Aorta (tissue), 5 donors: ENCODE measurements at places on chromosomes 13 and 19. TPM values are rescaled to one million over a fixed set of nuclear protein-coding genes. Genes with fewer than 3 reads are reported as not detected.

DNA sequence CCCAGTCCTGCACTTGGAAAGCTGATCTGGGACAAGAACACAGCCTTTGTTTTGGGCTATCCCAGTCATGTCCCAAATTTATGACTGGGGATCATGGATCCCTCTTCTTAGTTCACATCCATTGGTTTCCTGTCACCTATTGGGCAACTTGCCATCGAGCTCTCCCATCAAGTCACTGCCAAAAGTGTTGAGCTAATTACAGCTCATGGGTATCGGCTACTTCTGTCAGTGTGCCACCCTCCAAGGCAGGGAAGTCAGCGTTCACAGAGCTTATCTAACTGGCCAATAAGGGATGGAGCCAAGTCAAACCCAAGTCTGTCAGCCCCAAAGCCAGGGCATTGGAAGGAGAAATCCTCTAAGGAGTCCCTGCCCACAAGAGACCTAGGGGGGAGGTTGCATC lies 53.2 kb upstream of the KATNAL1 start:
- H3K27ac ChIP-seq = no peak overlapping the region
- no peak for DNase-seq
- H3K4me3 ChIP-seq = no peak overlapping the region
- no peaks in the 10 kb centered on the region for H3K27me3 ChIP-seq

- H3K4me1 ChIP-seq = no peaks in the 10 kb centered on the region
- H3K27me3 ChIP-seq = no peaks in the 10 kb centered on the region
- DNase-seq = no peak
- H3K27ac ChIP-seq = no peak overlapping the region
- H3K4me3 ChIP-seq = no peak overlapping the region
- H3K36me3 ChIP-seq = no peaks in the 10 kb centered on the region
These were observed 362.4 kb downstream of the KCTD12 start for GRCh38 chr13:76523740-76524340.

DNA sequence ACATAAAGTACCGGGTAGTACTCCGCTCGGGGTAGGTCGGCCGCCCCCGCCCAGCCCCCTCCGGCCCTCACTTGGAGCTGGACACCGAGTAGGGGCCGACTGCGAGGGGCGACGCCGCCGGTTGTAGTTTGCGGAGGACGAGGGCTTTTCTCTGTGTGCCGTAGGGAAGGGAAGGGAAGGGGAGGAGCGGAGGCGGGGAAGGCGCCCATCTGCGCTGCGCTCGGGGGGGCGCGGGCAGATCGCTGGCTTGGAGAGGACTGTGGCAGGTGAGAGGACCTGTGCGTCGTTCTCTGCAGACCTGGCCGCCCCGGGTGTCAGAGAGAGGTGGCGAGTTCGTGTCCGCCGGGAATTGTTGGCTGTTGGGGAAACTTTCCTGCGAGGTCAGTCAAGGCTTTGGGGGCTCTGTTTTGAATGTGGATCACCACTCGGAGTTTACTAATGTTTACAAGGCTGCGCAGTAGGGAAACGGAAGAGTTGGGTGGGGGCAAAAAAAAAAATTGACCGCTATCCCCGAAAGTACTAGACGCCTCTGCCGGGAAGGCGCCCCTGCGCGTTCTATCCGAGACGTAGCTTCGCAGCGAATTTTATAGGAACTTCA lies 1.4 kb downstream of the ING1 start:
- peak; percentile 76 for DNase-seq
- H3K27me3 ChIP-seq = no peaks in the 10 kb centered on the region

DCT gene
- 0.29 TPM for total RNA-seq

GRCh38 chr13:93260591-93260990 lies 34.0 kb downstream of the GPC6 start:
- no peaks in the 10 kb centered on the region for H3K4me1 ChIP-seq

DNA sequence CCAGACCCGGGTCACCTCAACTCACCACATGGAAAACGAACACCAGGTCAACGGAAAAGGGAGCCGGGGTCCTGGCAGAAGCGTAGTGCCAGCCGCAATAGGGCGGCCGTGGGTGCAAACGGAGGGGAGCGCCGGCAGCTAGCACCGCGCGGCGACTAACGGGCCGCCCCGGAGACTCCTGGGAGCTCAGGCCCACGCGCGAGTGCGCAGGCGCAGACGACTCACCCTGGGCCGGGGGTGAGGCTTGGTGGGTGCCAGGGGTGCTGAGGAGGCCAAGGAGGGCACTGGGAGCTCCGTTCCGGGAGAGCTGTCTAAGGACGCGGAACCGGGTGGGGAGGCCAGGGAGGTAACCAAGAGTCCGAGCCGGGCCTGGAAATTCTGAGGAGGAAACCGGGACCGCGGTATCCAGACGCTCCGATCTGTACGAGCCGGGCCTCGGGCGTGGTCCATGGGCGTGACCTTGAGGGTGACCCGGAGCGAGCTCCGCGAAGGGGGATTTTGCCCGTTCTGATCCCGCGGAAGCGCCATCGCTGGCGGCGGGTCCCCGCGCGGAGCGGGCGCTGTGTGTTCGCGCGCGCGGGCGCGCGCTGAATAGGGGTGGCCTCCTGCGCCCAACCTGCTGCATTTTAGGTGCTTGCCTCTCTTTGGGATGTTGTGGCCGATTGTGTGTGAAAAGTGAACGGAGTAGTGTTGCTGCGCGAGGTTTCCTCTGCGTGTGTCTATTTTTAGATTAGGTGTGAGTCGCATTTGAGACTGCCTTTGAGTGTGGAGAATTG lies at the start of gene ZNF382:
Gene ZNF382, plus strand, starts transcription at position 213 of the 776 bp plus-strand sequence. CDS start 4,602 bp downstream, outside the sequence.
- peak within 1 kb of the TSS; percentile 62 for H3K27ac ChIP-seq
- H3K4me1 ChIP-seq = no peaks in the 10 kb centered on the region
- DNase-seq = peak; percentile 92
- H3K36me3 ChIP-seq = peaks cover 2% of the 10 kb centered on the region
- no peaks in the 10 kb centered on the region for H3K27me3 ChIP-seq
- peak within 1 kb of the TSS; percentile 59 for H3K4me3 ChIP-seq

- no peaks in the 10 kb centered on the region for H3K4me1 ChIP-seq
- H3K36me3 ChIP-seq = no peaks in the 10 kb centered on the region
- H3K4me3 ChIP-seq = no peak overlapping the region
- no peaks in the 10 kb centered on the region for H3K27me3 ChIP-seq
These were observed 9.6 kb downstream of the FEM1A start for GRCh38 chr19:4801085-4801619.

LIG4 gene
- 12.7 TPM for total RNA-seq

DNA sequence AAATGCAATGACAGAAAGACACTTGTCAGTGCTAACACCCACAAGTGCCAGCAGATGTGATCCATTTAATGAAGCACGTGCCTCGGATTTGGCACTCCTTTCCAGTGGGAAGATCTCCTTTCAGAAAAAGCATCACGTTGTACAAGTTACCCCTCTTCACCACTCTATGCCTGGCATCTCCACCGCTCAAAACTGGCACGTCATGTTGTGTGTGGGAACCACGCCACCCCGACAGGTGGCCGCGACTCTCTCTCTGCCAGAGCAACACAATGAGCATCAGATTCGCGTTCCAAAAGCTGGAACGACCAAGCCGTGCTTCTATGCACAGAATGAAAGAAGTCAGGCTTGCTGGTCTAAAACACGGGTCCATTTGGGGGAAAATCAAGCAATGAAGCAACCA lies 24.3 kb downstream of the TMTC4 start:
- no peaks in the 10 kb centered on the region for H3K4me1 ChIP-seq
- no peaks in the 10 kb centered on the region for H3K36me3 ChIP-seq
- H3K27ac ChIP-seq = no peak overlapping the region

GRCh38 chr13:73225990-73226389 lies 167.2 kb downstream of the KLF5 start:
- H3K4me1 ChIP-seq = no peaks in the 10 kb centered on the region
- H3K36me3 ChIP-seq = no peaks in the 10 kb centered on the region
- no peaks in the 10 kb centered on the region for H3K27me3 ChIP-seq
- H3K27ac ChIP-seq = no peak overlapping the region

GRCh38 chr13:46683676-46684260 lies 113.2 kb downstream of the ESD start:
- DNase-seq = no peak
- peaks cover 2% of the 10 kb centered on the region for H3K4me1 ChIP-seq
- no peaks in the 10 kb centered on the region for H3K27me3 ChIP-seq
- no peak overlapping the region for H3K27ac ChIP-seq

DNA sequence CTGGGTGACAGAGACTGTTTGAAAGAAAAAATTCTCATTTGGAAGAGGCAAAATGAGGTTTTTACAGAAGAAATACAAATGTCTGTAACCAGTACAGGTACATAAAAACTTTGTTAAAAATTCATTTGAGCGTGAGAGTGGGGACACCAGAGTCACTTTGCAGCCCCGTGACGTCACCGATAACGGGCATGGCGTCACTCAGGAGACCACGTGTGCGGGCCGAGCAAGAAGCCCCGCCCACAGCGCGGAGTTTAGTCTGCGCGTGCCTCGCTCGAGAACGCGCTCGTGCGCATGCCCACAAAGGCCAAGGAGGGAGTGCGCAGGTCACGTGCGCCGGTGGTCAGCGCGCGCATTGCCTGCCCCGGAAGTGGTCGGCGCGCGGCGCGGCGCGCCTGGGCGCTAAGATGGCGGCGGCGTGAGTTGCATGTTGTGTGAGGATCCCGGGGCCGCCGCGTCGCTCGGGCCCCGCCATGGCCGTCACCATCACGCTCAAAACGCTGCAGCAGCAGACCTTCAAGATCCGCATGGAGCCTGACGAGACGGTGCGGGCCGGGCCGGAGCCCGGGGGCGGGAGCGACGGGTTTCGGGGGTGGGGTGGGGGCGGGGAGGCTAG lies at the start of gene RAD23A:
Gene RAD23A, plus strand, starts transcription at position 384 of the 613 bp plus-strand sequence. Its CDS starts 87 bp downstream, at position 471.
- no peaks in the 10 kb centered on the region for H3K4me1 ChIP-seq
- H3K4me3 ChIP-seq = peak within 1 kb of the TSS; percentile 91
- H3K36me3 ChIP-seq = peaks cover 17% of the 10 kb centered on the region
- H3K27ac ChIP-seq = peak within 1 kb of the TSS; percentile 68

STK11 gene
- total RNA-seq = 39.4 TPM

ZSCAN22 gene
- total RNA-seq = 3.1 TPM

DNA sequence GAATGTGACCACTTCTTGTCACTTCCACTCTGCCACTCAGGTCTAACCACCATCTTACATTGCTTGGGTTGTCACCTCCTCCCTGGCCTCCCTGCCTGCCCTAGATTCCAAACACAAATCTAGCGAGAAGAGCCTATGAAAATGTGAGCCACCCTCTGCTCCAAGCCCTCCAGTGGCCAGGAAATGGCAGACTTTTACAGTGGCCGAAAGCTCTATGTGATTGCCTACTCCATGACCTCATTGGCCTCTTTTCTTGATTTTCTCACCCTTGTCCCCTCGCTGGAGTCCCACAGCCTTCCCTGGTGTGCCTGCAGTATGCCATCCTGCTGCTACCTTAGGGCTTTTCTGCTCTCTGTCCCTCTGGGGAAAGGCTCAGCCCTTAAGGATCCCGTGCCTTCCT lies 84.2 kb downstream of the LRCH1 start:
- peaks cover 10% of the 10 kb centered on the region for H3K4me1 ChIP-seq
- no peaks in the 10 kb centered on the region for H3K27me3 ChIP-seq
- no peak overlapping the region for H3K4me3 ChIP-seq
- DNase-seq = no peak
- no peak overlapping the region for H3K27ac ChIP-seq

MTUS2 gene
- 12.1 TPM for total RNA-seq

DNA sequence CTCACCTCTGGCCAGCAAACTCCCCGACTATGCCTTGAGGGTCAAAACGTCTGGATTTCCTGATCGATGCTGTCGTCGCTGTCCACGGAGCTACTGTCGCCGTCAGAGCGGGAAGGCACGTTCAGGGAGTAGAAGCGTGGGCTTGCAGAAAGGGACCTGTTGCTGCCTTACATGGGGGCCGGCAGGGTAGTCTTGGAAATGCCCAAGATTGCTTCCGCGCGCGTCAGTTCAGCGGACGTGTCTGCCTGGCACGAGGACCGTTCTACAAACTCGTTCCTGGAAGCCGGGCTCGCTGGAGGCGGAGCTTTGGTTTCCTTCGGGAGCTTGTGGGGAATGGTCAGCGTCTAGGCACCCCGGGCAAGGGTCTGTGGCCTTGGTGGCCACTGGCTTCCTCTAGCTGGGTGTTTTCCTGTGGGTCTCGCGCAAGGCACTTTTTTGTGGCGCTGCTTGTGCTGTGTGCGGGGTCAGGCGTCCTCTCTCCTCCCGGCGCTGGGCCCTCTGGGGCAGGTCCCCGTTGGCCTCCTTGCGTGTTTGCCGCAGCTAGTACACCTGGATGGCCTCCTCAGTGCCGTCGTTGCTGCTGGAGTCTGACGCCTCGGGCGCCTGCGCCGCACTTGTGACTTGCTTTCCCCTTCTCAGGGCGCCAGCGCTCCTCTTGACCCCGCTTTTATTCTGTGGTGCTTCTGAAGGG lies 15.4 kb downstream of the RB1 start:
- H3K27me3 ChIP-seq = no peaks in the 10 kb centered on the region
- H3K27ac ChIP-seq = no peak overlapping the region
- no peaks in the 10 kb centered on the region for H3K4me1 ChIP-seq
- H3K4me3 ChIP-seq = no peak overlapping the region
- no peak for DNase-seq
- H3K36me3 ChIP-seq = no peaks in the 10 kb centered on the region

DNA sequence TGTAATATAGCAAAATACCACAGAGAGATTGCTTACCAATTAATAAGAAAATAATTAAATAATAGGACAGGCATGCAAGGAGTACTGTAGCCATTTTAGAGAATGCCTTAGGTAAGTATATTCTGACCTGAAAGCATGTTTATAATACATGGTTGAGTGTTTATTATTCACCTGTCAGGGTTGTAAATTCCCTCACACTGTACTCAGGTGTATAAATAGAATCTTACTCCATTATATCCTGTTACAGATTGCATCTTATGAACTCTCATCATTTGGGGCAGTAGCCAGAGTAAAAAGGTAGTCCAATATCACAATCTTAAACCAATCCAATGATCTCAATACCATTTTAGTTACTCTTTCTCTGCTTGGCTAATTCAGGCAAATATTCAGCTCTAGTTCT lies 35.8 kb upstream of the GTF2F2 start:
- no peak overlapping the region for H3K27ac ChIP-seq
- no peaks in the 10 kb centered on the region for H3K4me1 ChIP-seq
- no peak overlapping the region for H3K4me3 ChIP-seq
- H3K27me3 ChIP-seq = no peaks in the 10 kb centered on the region
